ENCODE measurements at places on chromosomes 2 and 18.

GRCh38 chr2:19362094-19362754, 3.8 kb upstream of the OSR1 start:
- peak; percentile 62 for DNase-seq

- no peak for DNase-seq
These were observed 144.2 kb upstream of the DLGAP1 start for GRCh38 chr18:4599312-4599711.

- no peak for DNase-seq
These were observed 271.6 kb downstream of the PTGR3 start for GRCh38 chr18:74937291-74937690.

DNA sequence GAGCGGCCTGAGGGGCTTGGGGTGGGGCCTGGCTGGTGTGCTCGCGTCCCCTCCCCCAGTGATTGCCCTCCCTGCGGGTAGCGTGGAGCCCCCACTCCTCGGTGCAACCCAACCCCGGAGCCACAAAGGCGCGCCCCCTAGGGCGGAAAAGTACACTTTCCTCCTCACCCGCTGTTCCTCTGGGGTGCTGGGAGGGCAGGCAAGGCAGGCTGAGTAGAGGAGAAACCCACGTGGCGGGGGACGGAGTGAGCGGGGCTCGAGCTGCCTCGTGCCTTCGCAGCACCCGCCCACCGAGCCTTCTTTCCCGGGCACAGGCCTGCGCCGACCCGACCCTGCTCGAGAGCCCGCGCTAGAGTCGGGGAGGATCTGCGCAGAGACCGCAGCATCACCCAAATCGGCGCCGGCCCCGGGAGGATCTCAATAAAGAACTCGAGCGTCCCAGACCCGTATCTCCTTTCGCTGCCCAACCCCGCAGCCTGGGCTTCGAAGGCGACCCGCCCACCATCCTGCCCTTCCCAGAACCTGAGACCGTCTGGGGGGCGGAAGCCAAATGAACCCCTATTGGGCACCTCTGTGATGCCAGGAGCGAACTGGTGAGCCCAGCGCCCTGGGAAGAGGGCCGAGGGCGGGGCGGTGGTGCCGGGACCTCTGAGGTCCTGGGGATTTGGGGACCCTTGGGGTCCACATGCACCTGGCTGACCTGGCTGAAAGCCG, 1.5 kb downstream of the UCN start:
- DNase-seq: peak; percentile 56

DNA sequence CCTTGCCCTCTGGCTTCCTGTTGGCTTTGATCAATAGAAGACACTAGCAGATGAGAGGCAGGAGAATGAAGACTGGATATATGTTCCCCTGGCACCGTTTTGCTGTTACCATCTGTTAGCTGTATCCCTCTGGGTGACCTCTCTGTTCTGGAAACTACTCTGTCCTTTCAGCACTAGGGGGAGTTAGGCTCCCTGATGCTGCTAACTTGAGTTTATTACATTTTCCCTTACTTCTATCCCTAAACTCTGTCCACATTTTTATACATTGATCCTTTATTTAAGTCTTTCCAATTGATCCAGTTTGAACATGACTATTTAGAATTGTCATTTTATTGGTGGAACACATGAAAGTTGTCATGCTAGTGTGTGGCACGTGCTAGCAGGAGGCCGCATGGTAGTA, 1014.3 kb upstream of the CDH2 start:
- DNase-seq: no peak

- no peak for DNase-seq
These were observed 30.0 kb downstream of the ATOH8 start for GRCh38 chr2:85783796-85784195.

DNA sequence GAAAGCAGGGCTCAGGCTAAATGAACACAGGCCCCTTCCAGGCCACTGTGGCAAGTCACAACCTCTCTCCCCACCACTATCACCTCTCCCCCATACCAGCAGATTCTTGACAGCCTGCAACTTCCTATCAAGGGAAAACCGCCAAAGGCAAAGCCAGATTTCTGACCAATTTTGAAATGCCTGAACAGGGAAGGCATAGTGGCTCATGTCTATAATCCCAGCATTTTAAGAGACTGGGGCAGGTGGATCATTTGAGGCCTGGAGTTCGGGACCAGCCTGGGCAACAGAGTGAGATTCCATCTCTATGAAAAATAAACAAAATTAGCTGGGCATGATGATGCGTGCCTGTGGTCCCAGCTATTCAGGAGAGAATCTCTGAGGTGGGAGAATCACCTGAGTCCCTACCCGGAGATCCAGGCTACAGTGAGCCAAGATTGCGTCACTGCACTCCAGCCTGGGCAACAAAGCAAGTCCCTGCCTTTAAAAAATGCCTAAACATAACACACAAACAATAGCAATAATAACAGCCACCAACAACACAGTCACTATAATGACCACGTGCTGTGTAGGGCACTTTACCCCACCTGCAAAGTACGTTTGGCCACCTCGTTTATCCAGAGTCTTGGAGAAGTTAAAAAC, 75.5 kb upstream of the GLI2 start:
- no peak for DNase-seq

DNA sequence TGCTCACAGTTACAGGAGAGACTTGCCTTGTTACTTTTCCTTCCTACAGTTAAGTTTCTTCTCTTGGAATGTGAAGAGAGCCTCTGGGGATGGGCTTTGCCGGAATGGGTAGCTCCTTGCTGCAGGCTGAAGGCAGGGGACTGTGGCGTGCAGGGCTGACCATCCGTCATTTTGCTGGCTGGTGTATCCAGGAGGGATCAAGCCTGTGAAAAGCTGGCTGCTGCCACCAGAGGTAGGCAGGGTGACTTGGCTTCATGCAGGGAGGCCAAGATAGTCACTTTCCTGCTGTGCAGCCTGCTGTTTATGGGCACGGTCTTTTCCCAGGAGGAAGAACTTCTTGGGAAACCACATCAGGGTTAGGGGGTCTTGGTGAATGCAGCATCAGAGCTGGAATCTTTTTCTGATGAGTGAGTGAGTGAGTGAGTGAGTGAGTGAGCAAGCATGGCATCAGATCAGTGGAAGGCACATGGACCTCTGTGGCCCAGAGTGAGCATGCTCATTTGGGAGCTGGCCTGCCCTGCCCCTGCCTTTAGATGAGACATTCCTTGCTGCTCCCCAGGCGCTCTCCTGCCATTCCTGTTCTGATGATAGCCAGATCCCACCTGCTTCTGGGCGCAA, 33.0 kb downstream of the FHOD3 start:
- DNase-seq: no peak

- DNase-seq: peak; percentile 91
These were observed 109.3 kb upstream of the STON1 start for GRCh38 chr2:48420512-48421197.

DNA sequence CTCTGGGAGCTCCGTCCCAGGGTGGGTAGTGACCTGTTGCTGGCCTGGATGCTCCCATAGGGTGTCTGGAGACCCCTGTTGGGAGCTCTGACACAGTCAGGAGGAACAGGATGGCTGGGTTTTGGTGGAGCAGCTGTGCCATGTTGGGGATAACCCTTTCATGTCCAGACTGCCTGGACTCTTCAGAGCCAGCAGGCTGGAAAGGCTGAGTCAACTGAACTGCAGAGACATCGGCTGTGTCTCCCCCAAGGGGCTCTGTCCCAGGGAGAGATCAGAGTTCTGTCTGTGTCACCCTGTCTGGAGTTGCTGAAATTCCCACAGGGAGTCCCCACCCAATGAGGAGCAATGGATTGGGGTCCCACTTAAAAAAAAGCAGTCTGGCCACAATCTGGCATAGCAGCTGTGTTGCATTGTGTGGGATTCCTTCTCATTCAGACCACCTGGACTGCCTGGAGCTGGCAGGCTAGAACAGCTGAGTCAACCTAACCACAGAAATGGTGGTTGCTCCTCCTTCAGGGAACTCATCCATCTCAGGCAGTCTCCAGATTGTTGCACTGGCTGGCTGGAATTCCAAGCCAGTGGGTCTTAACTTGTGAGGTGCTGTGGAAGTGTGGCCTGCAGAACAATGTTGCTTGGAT, 37.2 kb downstream of the AGPS start:
- no peak for DNase-seq

DNA sequence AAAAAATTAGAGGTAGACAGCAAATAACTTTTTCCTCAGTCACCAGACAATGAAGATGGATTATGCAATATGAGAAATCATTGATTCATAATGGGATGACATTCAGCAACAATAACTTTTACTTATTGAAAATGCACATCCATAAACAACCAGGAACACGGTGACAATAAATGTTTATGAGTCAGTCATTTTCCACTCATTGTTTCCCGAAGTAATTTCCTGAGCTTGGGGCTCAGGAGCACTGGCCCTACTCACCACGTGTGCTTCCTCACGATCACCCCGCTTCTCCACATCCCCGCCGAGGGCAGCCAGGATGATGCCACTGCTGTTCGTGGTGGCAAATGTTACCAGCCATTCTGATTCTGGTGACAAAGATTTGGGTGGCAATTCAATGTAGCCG, 156.3 kb downstream of the LAMA1 start:
- DNase-seq: no peak

DNA sequence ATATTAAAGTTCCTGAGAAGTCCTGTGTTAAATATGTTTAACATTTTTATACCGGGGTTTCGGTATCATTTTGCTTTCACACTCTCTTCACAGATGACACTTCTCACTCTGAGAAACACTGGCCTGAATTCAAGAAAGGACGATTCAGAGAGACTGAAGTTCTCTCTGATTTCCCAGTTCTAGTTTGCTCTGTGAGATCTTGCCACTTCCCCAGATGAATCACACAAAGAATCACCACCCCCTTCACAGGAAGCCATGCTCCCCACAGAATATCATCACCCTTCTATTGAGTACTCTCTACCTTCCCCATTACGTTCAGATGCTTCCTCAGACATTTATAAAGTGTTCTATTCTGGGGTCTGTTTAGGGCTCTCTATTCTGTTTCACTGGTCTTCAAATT, 16.1 kb upstream of the CD207 start:
- DNase-seq: no peak

DNA sequence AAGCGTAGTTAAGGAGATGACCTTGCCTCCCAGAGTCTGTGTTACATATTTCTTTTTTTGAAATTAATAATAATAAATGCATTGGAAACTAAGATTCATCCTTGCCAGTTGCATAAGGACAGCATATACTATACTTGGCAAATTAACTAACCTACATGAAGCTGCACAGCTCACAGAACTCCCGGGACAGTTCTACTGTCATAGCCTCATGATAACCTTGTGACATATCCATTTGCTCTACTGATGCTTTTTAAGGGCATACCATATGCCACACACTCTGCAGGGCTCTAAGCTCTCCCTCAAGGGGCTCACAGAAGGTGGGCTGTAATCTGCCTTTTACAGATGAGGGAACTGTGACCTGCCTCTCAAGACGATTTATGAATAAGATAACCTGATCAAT, 3.8 kb downstream of the ITGB1BP1 start:
- DNase-seq: no peak

DNA sequence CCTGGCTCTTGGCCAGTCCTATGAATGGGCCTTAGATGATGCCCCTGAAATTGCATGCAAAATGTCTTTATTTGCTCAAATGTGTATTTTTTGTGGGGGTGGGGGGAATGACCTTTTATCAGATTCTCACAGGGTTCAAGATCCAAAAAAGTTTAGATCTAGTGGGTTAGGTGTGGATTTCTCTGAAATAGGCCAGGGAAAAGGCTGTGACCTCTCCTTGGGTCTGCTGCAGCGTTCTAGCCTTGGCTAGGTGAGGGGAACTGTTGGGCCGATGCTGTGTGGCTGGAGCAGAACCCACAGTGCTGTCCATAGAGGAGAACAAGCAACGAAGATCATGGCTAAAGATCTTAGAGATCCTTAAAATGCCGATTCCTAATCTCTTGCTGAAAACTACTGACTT, 130.4 kb upstream of the IL1R2 start:
- DNase-seq: no peak
